Left forelimb (tissue), 1 donor: ENCODE measurements at places on chromosomes 5 and 9.

DNA sequence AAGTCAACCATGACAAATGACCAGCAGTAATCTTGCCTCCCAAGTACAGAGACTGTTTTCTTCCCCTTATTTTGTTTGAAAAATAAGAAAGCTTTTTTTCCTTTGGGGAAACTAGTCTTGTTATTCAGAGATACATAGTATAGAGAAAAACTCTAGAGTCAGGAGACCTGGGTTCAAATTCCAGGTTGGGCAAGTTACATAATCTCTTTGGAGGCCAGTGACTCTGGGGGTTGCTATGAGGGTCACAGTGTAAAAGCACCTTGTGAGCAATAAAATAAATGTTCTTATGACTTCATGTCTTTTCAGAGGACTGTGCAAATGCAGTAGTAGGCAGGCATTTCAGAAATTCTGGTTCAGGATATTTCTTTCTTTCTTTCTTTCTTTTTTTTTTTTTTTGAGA, 71.5 kb downstream of the GDNF start:
- DNase-seq: no peak

GRCh38 chr5:98110282-98110691, 663.2 kb upstream of the RGMB start:
- no peak for DNase-seq

DNA sequence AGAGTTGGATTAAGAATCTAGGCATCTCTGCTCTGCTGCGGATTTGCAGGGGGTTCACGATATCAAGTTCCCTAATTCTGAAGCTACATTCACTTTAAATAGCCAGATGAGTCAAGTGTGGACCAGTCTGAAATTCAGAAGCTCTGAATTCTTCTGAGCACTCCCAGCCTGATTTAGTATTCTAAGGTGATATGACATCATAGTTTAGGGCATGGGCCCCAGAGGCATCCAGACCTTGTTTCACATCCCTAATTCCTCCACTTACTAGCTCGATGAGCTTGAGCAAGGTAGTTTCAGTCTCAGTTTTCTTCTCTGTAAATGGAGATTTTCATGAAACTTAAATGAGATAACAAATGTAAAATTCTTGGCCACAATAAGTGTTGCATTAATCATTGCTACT, 65.2 kb downstream of the TMEM167A start:
- no peak for DNase-seq

GRCh38 chr5:173321886-173322285, 6.3 kb downstream of the STC2 start:
- peak; percentile 15 for DNase-seq

GRCh38 chr9:91360551-91361290, 997 bp downstream of the AUH start:
- no peak for DNase-seq

DNA sequence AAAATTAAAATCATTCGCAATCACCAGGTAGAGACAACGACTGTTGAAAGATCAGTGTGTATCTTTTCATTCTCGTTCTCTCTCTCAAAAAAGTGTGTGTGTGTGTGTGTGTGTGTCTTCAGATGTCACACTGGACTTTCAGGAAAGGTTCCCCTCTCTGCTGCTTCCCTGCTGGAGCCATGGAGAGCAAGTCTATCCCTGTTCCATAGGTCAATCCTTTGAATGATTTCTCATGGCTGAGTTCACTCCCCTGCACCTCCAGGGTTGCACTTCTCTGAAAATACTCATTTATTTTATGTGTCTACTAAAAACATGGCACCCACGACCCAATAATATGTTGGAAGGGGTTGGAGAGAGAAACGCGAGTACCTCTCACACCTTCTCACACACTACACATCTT, 28.2 kb downstream of the IRF1 start:
- DNase-seq: no peak

- no peak for DNase-seq
Observed at GRCh38 chr5:143413958-143414669, 10.6 kb upstream of the NR3C1 start.

DNA sequence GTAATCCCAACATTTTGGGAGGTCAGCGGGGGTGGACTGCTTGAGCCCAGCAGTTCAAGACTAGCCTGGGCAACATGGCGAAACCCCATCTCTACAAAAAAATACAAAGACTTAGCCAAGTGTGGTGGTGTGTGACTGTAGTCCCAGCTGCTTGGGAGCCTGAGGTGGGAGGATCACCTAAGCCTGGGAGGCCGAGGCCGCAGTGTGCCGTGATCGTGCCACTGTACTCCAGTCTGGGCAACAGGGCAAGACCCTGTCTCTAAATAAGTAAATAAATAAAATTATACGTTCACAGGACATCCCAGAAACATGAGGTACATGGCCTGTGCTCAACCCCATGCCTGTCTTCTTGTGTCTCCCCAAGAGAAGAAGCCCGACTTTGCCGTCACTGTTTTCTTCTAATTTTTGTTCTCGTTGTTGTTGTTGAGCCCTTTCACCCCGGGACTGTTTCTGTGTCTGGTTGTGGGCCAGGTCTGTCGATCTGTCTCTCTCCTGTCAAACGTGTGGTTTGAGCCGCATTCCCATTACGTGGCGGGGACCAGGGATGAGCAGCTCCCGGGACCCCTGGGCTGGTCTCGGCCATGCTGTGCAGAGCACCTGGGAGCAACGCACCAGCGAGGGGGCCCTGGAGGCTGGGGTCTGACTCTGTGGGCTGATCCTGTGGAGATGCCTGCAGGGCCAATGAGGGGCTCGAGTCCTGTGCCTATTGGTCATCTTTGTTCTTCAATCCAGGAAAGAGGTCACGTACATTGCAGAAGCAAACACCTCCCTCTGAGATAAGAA, 32.2 kb downstream of the NACC2 start:
- DNase-seq: no peak

DNA sequence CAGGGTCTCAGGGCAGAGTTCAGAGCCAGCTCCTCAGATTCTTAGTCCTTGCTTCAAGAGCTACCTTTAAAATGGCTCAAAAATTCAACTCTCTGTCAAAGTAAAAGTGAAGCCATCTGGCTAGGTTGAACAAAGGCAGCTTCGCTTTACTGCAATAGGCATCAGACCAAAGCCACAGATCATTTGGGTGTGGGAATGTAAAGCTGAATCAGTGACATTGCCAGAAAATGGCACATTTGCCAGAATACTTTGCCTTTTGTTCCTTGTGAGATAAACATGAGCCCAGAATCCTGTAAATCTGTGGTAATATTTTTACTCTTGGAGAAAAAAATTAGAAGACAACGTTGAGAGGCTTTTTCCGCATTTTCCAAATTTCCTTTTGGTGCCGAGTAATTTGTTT, 210.5 kb downstream of the PALM2AKAP2 start:
- DNase-seq: no peak

- no peak for DNase-seq
Observed at GRCh38 chr9:13689925-13690324, 410.4 kb upstream of the MPDZ start.

DNA sequence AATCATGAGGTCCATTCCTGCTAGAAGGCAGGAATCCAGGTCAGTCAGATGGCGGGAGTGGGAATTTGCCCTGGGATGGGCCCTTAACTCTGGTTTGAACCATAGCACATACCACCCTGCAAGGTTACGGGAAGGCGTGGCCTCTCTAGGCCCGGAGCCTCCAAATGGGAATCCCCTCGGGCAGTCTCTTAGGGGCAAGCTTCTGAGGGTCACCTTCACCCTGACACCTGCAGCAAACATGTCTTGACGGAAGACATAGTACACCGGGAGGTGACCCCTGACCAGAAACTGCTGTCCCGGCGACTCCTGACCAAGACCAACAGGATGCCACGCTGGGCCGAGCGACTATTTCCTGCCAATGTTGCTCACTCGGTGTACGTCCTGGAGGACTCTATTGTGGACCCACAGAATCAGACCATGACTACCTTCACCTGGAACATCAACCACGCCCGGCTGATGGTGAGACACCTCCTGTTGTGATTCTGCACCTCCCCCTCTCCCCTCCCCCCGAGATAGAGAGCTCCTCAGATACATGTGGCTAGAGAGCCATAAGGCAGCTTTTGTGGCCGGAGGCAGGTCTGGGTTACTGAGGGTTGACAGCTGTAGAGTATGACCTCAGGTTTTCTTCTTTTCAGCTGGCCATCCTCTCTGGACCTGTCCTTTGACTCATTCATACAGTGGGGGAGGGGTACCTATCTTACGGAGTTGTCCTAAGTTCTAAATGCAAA, 957 bp downstream of the PRELID1 start:
- DNase-seq: no peak

DNA sequence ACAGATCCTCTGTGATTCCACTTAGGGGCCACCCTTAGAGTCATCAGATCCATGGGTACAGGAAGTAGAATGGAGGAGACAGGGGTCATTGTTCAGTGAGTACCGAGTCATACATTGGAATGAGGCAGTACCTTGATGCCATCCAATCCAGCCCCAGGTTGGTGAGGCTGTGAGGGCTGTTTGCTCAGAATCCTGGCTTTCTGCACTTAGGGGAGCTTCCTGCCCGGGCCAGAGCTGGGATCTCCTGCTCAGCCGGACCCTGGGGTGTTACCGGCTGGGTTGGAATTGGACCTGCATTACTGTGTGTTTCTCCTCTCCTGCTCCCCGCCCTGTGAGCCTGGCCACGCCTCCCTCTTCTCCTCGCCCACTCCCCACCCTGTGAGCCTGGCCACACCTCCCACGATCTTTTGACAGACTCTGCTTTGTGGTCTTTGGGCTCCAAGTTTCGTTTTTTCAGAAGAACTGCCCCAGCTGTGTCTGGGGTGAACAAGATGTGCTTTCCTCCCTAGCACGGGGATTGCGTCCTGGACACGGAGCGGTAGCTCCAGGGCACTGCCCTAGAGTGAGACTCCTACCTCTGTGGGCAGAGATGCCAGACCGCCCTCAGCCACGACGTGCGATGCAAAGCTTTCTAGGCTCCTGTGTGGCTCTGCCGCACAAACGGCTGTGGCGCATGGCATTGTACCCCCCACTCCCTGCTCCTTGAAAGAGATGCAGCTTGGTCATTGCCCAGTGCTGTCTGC, 15.4 kb downstream of the TRAF2 start:
- DNase-seq: no peak

GRCh38 chr9:35776018-35776417, 15.4 kb upstream of the NPR2 start:
- no peak for DNase-seq

DNA sequence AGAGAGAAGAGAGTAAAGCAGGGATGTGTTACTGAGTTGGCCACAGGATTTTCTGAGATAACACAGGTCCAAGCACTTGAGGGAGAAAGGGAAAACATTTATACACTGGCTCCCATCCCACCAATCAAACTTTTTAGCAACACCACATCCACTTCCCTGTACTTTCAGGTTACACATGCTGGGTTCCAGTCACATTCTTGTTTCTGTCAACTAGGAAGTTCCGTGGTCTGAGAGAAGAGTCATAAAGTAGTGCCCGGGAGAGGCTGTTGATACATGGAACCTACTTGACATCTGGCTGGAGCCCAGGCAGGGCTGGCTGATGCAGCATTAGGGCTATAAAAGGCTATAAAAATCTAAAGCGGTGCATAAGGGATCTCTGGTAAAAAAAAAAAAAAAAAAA, 473.9 kb upstream of the COX7C start:
- no peak for DNase-seq

DNA sequence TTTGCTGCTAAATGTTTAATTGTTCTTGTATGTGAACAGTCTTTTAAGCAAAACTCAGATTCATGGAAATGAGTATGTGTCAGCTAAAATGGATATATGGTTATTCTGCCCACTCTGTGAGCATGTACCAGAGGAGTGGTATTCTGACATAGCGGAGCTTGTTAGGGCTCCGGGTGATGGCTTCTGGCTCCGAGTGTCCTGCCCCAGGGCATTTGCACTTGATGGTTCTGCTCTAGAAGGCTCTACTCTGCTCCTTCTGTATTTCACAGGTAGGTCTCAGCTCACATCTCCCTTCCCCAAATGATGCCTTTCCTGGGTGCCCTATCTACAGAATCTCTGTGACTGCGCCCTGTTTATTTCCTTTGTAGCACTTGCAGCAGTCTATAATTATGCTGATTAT, 113.3 kb downstream of the ARHGAP26 start:
- no peak for DNase-seq

GRCh38 chr5:135814316-135814715, 20.1 kb upstream of the SLC25A48 start:
- DNase-seq: no peak

DNA sequence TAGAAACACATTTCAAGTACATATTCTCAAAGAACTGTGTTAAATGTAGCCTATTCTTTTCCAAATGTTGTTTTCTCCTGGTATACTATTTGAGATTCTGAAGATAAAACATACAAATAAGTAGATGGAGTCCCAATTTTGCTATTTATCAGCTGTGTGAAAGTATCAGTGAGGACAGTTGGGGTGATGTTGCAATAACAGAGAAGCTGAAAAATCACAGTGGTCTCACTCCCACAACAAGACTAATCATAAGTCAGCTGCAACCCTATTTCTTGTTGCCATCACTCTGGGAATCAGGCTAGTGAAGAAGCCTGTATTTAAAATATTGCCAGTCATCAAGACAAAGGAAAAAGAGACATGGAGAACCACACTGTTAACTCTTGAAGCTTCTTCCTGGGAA, 25.9 kb upstream of the LURAP1L start:
- DNase-seq: no peak

- DNase-seq: peak; percentile 28
Observed at GRCh38 chr9:134600836-134601638, 40.6 kb upstream of the COL5A1 start.

- no peak for DNase-seq
Observed at GRCh38 chr5:149618581-149619248, 37.4 kb downstream of the ARHGEF37 start.

DNA sequence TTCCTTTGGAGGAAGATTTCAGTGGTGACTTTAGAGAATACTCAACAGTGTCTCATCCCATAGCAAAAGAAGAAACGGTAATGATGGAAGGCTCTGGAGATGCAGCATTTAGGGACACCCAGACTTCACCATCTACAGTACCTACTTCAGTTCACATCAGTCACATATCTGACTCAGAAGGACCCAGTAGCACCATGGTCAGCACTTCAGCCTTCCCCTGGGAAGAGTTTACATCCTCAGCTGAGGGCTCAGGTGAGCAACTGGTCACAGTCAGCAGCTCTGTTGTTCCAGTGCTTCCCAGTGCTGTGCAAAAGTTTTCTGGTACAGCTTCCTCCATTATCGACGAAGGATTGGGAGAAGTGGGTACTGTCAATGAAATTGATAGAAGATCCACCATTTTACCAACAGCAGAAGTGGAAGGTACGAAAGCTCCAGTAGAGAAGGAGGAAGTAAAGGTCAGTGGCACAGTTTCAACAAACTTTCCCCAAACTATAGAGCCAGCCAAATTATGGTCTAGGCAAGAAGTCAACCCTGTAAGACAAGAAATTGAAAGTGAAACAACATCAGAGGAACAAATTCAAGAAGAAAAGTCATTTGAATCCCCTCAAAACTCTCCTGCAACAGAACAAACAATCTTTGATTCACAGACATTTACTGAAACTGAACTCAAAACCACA, 67.4 kb downstream of the VCAN start:
- no peak for DNase-seq

DNA sequence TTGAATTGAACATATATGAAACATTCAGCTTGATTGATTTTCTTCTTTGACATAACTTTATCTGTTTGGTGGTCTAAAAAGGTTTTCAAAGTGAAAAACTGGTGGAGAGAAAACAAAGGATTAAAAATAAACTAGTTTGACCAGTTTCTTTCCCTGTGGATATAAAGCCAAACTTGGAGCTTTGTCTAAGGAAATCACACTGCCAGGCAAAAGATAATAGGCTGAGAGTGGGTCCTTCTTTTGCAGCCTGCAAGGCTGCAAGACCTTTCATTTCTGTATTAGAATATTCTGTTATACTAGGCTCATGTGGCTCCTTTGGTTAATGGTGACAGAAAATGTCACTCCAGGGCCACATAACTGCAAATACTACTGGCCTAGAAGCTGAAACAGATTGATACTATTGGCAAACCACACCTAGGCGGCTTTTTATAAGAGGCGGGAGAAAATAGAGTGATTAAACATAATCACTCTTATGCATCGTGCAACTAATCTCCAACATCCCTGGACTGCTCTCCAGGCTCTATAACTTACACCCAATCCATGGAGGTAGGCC, 129.1 kb upstream of the ZNF462 start:
- DNase-seq: no peak
